ENCODE measurements at places on chromosomes 7 and 10.

GRCh38 chr10:121926157-121926556 is 1.7 kb downstream of the ATE1 start:
- DNase-seq = no peak

GRCh38 chr7:28478656-28479055 is 66.3 kb downstream of the CREB5 start:
- no peak for DNase-seq

DNA sequence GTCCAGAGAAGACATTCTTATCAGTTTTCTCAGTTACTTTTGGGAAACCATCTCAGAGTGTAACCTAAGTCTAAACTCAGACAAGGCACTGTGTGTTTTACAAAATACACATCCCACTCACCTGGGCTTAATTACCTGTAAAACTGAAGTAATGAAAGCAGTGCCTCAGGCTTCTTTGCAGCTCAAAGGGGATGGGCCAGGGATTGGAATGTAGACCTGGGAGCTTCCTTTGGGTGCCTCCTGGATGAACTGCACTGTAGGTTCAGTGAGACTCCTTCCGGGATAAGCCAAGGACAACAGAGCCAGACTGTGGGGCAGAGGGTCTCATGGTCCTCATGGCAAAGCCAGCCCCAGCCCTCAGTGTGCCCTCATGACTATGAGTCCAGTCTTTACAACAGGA is 672.4 kb upstream of the GALNT17 start:
- DNase-seq = no peak

DNA sequence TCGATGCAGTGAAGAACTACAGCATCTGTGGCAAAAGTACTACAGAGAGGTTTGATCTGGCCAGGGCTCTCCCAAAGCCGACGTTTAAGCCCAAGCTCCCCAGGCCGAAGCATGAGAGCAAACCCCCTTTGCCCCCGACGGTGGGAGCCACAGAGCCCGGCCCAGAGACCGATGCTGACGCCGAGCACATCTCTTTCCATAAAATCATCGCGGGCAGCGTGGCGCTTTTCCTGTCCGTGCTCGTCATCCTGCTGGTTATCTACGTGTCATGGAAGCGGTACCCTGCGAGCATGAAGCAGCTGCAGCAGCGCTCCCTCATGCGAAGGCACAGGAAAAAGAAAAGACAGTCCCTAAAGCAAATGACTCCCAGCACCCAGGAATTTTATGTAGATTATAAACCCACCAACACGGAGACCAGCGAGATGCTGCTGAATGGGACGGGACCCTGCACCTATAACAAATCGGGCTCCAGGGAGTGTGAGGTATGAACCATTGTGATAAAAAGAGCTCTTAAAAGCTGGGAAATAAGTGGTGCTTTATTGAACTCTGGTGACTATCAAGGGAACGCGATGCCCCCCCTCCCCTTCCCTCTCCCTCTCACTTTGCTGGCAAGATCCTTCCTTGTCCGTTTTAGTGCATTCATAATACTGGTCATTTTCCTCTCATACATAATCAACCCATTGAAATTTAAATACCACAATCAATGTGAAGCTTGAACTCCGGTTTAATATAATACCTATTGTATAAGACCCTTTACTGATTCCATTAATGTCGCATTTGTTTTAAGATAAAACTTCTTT is 2.3 kb downstream of the LRRTM3 start:
- peak; percentile 74 for DNase-seq

DNA sequence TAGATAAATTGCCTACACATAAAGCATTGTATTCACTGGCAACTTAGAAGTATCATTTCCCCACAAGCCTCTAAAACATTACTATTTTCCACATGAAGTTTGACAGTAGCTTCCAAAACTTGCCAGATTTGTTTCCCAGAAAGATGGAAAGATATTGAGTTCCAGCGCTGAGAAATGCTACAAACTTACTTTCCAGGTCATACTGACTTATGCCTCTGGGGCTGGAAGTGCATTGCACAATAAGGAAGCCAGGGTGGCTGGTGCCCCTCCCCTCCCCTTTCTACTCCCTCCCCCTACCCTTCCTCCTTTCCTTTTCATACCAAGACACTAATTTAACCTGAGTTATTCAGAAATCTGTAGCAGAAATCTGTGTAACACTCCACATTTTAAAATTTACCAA is 212.6 kb downstream of the WDR37 start:
- peak; percentile 15 for DNase-seq

DNA sequence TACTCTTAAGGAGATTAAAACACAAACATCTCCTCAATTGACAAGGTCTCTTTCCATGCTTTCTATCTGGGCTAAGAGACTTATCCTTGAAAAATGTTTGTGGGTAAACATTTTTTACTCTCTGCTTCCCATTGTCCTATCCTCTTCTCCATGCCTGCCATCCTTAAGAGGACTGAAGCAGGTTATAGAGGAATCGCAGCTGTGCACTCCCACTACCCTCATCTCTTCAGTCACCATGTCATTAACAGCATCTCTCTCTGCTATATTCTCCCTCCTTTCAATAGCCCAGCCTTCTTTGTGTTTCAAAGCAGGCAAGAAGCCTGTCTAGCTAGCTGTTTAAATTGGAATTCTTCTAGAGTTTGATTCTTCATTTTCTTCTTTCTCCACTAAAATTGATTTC is 22.6 kb downstream of the COL1A2 start:
- DNase-seq = no peak

DNA sequence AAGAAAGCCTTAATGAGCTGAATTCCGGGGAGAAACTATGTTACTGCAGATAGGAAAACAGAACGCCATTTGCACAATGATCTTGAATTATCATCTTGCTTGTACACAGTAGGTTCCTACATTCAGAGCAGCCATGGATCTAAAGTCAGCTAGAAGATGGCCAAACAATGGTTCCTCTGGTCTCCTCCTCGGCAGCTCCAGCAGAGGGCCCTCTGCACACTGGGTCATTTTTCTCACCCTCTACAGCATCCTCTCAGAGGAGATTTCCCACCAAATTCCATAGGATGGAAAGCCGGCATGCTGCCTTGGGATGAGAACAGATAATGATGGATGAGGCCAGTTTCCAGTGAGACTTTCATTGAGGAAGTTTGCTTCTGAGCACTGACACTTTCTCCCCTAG is 308.5 kb upstream of the NFE2L3 start:
- DNase-seq = no peak
